ENCODE measurements at places on chromosomes 12 and 14.

DNA sequence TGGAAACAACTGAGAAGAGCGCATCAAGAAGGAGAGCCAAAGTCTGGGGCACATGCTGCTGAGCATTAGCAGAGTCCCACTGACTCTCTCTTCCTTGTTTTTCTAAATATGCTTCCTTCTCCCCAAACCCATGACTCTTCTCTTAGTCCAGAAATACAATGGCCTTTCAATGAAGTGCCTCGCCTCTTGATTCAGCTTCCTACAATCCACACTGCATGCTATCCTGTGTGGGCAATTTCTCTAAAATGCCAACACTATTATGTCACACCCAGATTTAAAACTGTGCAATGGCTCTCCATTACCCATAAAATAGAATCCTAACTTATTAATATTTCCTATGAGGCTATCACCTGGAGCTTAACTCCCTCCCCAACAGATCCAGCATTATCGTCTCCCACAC is 198.6 kb downstream of the RPAP3 start:
- H3K4me3 ChIP-seq, result no peak overlapping the region
- no peak for DNase-seq
- no peak overlapping the region for H3K27ac ChIP-seq
- H3K27me3 ChIP-seq, result no peaks in the 10 kb centered on the region
- no peaks in the 10 kb centered on the region for H3K4me1 ChIP-seq

DNA sequence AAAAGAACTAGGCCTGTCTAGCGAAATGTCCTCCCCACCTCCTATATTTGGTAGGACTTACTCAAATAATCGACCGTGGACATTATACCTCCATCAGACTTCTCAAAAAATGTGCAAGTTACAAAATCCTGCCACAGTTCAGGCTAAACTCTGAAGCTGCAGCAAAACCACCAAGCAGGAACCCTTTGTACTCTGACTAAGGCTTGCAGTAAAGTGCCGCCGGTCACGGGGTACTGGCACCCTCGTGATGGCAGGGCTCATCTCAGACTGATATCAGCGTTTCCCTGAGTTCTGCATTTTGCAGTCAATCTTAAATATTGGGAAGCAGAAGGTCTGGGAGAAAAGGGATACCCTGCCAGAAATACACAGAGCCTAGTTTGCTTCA is 17.1 kb downstream of the SLC11A2 start:
- H3K4me3 ChIP-seq, result no peak overlapping the region
- no peak for DNase-seq

GRCh38 chr12:112961074-112961473 is 17.2 kb upstream of the OAS2 start:
- H3K27me3 ChIP-seq, result no peaks in the 10 kb centered on the region
- H3K27ac ChIP-seq, result no peak overlapping the region

DNA sequence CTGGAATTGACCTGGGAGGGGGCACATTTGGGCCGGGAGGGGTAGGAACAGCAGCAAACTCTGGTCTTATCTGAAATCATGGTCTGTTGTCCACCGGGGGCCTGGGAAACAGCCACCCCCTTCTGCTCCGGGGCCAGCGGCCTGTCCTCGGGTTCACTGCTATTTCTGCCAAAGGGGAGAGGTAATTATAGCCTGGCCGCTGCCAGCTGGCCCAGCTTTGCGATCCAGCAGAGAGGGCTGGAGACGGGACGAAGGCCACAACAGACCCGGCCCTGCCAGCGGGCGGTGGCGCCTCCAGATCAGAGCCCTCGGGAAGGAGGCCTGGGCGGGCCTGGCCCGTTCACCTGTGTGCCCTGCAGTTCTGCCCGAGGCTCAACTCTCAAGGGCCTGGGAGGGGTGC is at the start of gene C14orf180:
C14orf180 (plus strand) TSS at position 258 of the 400 bp plus-strand sequence. CDS start 6,667 bp downstream, outside the sequence.
- DNase-seq, result no peak
- no peak within 1 kb of the TSS for H3K27ac ChIP-seq
- H3K4me3 ChIP-seq, result no peak within 1 kb of the TSS
- no peaks in the 10 kb centered on the region for H3K36me3 ChIP-seq

DNA sequence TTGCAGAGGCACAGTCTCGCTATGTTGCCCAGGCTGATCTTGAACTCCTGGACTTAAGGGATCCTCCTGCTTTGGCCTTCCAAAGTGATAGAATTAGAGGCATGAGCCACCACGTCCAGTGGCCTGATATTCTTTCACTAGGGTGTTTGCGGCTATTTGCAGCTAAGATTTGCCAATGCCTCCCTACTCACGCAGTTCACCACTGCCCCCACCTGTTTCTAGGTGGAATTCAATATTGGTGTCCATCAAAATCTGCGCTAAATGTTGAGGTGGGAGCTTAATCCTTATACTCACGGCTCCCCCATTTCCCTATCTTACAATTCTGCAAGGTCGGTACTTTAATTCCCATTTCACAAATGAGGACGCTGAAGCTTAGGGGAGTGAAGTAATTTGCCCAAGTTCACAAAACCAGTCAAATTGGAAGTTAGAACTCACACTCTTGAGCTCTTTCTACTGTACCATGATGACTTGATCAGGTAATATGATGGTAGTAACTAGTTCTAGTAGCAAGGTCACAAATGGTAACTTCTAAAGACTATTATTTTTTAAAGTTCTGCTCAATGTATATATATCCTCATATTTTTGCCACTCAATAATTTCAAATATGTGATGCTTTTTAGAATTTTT is 22.1 kb upstream of the LRRC9 start:
- H3K27ac ChIP-seq, result no peak overlapping the region
- H3K36me3 ChIP-seq, result no peaks in the 10 kb centered on the region
- DNase-seq, result peak; percentile 35
- H3K27me3 ChIP-seq, result no peaks in the 10 kb centered on the region

DNA sequence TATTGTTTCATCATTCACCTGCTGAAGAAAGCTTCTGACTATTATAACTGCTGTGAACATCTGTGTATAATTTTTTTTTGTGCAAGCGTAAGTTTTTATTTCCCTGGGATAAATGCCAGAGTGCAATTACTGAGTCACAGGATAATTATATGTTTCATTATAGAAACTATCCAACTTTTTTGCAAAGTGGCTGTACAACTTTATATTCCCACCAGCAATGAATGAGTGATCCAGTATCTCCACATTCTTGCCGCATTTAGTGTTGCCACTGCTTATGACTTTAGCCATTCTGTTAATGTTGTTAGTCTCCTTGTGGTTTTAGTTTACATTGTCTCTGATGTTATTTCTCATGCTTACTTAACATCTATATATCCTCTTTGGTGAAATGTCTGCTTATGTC is 88.1 kb upstream of the CCDC175 start:
- H3K36me3 ChIP-seq, result no peaks in the 10 kb centered on the region
- no peak overlapping the region for H3K27ac ChIP-seq
- H3K4me3 ChIP-seq, result no peak overlapping the region
- no peak for DNase-seq

DNA sequence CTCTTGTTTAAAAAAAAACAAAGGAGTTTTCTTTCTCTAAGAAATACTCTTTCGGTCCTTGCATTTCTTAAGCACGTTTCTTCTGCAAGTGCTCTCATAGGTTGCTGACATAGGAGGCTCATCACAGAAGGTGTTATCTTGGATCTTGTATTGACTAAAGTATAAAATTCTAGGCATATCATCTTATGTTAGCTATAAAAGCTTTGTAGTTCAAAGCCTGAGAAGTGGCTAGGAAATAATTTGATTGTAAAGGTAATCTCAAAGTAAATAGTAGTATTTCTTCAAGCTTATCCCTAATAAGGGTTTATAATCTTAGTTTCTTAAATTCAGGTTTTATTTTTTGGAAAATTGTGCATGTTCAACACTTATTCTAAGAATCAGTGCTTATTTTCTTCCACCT is 778.9 kb downstream of the TMTC2 start:
- H3K4me3 ChIP-seq, result no peak overlapping the region
- no peaks in the 10 kb centered on the region for H3K27me3 ChIP-seq
- H3K4me1 ChIP-seq, result peaks cover 3% of the 10 kb centered on the region
- H3K36me3 ChIP-seq, result no peaks in the 10 kb centered on the region

DNA sequence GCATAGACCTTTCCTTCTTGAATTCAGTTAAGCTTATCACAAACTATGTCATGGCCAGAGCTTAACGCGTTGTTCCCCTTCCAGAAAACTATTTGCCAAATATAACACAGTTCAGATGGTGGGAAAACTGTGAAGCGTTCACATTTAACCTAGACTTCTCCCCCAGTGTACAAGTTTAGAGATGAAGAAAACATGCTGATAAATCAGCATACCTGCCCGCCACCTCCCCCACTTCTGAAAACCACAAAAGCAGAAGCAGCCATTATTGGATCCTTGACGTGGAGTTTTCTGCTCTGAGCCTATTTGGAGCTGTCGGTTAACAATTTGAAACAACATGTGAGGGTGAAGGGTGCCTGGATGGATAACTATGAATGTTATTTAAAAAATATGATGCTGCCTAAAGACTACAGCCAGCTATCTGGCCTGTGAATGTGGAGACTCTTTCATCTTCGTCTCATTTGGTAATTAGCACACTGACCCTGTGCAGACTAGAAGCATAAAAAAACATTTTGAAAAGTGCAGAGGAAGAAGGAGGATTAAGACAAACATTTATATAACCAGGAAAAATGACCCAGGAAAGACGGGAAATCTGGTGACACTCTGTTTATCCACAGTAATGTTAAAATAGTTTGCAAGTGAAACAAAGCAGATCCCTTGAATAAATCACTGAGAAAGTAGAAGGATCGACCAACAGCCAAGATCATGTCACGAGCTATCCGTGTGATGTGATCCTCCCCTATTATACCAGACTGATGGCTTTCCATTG is 408.2 kb downstream of the AEBP2 start:
- no peaks in the 10 kb centered on the region for H3K36me3 ChIP-seq
- no peaks in the 10 kb centered on the region for H3K27me3 ChIP-seq
- no peak overlapping the region for H3K4me3 ChIP-seq
- H3K27ac ChIP-seq, result no peak overlapping the region
- DNase-seq, result no peak
- H3K4me1 ChIP-seq, result peaks cover 11% of the 10 kb centered on the region

DNA sequence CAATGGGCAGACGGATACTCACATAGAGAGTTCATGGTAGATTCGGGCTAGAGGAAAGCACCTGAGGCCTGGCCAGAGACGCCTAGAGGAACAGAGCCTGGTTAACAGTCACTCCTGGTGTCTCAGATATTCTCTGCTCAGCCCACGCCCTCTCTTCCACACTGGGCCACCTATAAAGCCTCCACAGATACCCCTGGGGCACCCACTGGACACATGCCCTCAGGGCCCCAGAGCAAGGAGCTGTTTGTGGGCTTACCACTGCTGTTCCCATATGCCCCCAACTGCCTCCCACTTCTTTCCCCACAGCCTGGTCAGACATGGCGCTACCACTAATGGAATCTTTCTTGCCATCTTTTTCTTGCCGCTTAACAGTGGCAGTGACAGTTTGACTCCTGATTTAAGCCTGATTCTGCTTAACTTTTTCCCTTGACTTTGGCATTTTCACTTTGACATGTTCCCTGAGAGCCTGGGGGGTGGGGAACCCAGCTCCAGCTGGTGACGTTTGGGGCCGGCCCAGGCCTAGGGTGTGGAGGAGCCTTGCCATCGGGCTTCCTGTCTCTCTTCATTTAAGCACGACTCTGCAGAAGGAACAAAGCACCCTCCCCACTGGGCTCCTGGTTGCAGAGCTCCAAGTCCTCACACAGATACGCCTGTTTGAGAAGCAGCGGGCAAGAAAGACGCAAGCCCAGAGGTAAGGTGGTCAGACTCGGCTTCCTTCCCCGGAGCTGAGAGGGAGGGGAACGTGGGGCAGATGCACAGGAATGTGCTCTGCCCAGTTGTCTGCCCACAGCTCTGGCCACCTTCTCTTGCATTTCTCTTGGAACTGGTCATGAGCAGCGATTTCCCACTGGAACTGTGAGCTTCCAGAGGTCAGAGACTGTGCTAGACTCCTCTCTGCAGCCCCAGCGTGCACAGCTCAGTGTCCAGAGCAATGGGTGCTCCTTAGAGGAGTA is at the start of gene CD4:
CD4 (plus strand) TSS at position 557 of the 953 bp plus-strand sequence. CDS start 10,611 bp downstream, outside the sequence.
- no peaks in the 10 kb centered on the region for H3K27me3 ChIP-seq
- no peak within 1 kb of the TSS for H3K4me3 ChIP-seq
- peaks cover 9% of the 10 kb centered on the region for H3K4me1 ChIP-seq
- no peak within 1 kb of the TSS for H3K27ac ChIP-seq
- H3K36me3 ChIP-seq, result no peaks in the 10 kb centered on the region

DNA sequence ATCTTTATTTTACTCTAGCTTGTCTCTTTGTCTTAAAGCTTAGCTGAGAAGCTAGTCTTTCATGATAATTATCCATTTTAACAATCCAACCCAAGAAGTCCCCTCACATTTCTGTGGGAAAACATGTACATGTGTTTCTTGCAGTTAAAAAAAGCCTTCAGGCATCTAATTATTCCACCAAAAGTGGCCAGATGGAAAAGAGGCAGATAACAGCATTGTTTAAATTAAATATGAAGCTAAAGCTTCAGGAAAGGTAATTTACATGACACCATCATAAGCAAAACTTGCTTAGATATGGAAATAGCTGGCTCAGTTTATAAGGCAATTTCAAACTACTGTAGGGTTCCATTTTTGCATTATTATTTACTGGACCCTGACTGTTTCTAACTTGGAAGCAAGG is 175.4 kb downstream of the UNC79 start:
- H3K4me3 ChIP-seq, result no peak overlapping the region
- H3K36me3 ChIP-seq, result no peaks in the 10 kb centered on the region
- DNase-seq, result no peak
- no peaks in the 10 kb centered on the region for H3K27me3 ChIP-seq
- H3K4me1 ChIP-seq, result no peaks in the 10 kb centered on the region

DNA sequence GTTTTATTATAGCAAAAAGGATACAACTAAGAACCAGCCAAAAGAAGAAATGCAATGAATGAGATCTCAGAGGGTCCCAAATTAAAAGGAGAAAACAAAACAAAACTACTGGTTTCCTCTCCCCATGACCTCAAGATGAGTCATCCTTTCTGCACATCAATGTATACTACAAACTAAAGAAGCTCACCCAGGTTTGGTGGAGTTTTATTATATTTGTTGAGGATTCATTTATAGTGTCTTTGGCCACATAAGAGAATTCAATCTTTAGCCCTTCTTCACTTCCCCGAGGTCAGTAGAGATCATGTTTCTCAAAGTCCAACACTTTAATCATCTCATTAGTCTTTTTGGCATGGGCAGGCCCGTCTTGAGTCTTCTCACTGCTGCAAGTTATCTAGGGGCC is 210.6 kb downstream of the SLC6A15 start:
- H3K4me3 ChIP-seq, result no peak overlapping the region
- H3K27ac ChIP-seq, result no peak overlapping the region
- no peaks in the 10 kb centered on the region for H3K4me1 ChIP-seq
- H3K27me3 ChIP-seq, result no peaks in the 10 kb centered on the region
- no peak for DNase-seq

GRCh38 chr14:104355101-104356019 is 217.0 kb downstream of the KIF26A start:
- H3K36me3 ChIP-seq, result no peaks in the 10 kb centered on the region
- H3K27ac ChIP-seq, result peak overlapping the region; percentile 42
- no peak overlapping the region for H3K4me3 ChIP-seq

DNA sequence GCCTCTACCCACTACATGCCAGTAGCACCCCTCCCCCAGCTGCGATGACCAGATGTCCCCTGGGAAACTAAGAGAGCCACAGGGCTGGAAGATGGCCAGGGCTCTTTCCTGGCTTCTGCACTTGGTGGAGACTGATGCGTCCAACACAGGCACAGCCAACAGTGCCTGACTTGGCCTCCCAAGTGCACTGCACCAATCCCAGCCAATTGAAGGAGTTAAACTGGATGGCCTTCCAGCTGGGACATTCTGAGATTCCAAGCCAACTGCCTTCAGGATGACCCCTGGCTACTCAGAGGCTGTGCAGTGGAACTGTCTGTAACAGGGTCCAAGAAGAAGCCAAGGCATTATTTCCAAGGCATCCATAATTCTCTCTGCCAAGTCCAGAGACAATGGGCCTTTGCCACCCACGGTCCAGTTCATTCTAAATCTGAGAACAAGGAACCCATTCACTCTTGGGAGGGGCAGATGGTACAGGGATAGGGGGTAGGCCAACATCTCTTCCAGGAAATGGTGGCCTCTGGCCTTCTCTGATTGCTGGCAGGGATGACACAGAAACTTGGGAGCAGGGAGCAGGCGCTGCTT is 35.2 kb downstream of the PRIMA1 start:
- no peaks in the 10 kb centered on the region for H3K4me1 ChIP-seq
- H3K4me3 ChIP-seq, result no peak overlapping the region
- no peak overlapping the region for H3K27ac ChIP-seq
